ENCODE measurements at places on chromosomes 12 and 14.
A peak's percentile ranks its signal among the peaks of the same experiment; 100 is the strongest.

GRCh38 chr12:17588968-17589367 lies 501.0 kb downstream of the RERGL start:
- no peak for DNase-seq

DNA sequence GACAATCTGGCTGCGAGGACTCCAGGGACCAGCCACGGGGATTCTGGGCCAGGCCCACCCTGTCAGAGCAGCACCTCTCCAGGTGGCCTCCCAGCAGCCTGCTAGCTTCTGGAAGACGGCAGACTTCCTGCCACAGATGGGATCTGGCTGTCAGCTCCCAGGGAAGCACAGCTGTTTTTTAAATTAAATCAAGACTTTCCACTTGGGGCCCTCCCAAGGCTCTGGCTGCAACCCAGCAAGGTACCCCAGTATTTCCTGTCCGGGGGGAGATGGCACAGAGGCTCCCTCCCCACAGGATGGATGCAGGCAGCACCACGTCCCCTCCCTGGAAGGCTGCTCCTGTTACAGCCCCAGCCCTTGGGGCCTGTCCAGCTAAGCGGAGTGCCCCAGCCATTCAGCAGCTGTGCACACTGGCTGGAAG lies 56.9 kb downstream of the ACTN1 start:
- no peak for DNase-seq

- DNase-seq = no peak
Measured at GRCh38 chr12:116779597-116779996, 41.5 kb downstream of the RNFT2 start.

DNA sequence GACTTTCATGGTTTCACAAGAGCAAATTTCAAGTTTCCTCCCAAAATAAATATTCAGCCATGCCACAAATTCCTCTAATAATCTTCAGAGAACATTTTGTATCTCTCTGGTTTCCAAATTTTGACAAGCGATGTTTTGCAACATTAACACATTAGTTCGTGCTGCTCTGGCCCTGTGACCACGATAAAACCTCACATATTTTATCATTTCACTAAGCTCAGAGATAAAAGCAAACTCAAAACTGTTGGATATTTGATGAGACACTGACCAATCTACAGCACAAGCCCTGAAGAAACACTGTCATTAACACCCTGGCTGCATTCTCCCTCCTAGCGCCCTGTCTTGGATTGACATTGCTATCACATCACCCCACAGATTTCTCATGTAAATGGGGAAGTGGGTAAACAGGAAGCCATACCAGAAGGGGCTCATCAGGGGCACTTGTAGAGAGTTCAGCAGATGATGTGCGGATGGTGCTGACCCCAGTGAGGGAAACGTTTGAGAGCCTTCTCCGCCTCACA lies 264.3 kb downstream of the PRKD1 start:
- DNase-seq = no peak

DNA sequence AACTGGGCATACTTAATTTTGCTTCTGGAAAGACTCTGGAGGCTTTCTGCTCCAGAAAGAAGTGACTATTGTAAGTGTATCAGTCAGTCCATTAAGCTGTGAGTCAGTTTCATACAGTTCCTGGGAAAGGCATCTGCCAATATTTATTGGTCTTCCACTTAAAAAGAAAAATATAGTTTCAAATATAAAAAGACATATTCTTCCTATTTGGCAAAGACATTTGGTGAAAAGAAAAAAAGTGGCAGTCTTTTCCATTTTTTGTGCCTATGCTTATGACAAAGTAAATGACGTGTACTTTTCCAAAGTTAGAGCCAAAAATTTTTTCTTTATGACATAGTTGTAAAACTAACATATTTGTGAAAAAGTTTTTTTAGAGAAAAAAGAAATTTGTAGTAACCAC lies 12.3 kb downstream of the TMEM30B start:
- no peak for DNase-seq

DNA sequence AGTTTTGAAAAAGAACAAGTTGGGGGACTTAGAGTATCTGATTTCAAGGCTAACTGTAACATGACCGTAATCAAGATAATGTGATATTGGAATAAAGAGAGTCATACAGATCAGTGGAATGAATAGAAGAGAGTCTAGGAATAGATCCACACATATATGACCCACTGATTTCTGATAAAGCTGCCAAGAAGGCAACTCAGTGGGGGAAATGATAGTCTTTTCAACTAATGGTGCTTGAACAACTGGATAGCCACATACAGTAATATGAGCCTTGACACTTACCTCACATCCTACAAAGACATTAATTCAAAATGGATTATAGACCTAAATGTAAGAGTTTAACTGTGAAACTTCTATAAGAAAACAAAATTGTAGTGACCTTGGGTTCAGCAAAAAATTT lies 3.8 kb downstream of the PRKCH start:
- no peak for DNase-seq

GRCh38 chr12:91230841-91231240 lies 48.2 kb upstream of the DCN start:
- no peak for DNase-seq

DNA sequence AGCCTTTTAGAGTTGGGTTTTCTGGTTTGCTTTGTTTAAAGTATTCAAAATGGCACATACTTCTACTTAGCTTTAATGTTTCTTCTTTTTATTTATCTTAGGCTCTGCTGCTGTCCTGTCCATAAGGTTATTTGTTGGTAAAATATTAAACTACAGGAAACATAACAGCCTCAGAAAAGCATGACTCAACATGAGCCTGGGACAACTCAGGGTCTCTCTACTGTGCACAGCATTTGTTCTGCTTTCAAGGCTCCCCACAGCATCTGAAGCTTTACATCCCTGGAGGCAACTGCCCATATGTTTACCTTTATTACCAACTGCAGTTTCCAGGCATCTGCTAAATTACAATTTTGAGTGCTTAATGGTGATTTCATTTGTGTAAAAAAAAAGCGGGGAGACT lies 954.2 kb upstream of the FBXO33 start:
- no peak for DNase-seq

DNA sequence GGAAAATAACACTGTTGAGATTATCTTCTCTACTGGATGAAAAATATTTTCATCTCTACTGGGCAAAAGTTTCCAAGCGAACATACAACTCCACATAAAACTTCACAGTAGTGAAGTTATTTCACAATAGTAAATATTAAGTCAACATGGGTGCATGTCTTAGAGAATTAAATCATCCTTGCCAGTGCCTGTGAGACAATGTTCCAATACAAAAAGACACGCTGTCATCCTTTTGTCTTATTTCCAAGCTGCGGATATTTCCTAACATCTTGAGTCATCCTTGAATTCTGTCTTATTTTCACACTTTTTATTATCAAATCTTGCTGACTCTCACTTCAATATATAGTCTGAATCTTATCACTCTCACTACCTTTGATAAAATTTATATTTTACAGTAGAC lies 142.9 kb upstream of the KITLG start:
- no peak for DNase-seq

- no peak for DNase-seq
Measured at GRCh38 chr14:53564870-53565269, 391.8 kb downstream of the BMP4 start.

GRCh38 chr12:129614221-129614885 lies 289.5 kb downstream of the TMEM132D start:
- DNase-seq = no peak

- DNase-seq = no peak
Measured at GRCh38 chr14:41668356-41668755, 61.7 kb downstream of the LRFN5 start.

DNA sequence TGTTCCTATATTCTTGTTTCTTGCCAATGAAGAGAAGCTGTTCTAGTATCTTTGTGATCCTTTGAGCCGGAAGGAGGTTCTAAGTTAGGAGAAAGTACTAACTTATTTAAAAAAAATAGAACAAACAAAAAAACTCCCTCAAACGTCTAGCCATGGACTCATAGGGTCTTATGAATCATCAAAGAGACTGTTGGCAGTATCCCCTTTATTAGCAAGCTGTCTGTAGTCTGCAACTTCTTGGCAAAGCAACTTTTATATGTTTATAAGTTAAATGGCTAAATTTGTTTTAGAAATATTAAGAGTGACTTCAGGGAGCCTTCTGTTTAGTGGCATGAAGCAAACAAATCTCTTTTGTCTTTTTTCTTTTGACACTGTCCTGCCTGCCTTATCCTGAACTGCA lies 291.9 kb downstream of the FUT8 start:
- no peak for DNase-seq

- DNase-seq = no peak
Measured at GRCh38 chr12:119013023-119013422, 31.7 kb downstream of the SRRM4 start.

DNA sequence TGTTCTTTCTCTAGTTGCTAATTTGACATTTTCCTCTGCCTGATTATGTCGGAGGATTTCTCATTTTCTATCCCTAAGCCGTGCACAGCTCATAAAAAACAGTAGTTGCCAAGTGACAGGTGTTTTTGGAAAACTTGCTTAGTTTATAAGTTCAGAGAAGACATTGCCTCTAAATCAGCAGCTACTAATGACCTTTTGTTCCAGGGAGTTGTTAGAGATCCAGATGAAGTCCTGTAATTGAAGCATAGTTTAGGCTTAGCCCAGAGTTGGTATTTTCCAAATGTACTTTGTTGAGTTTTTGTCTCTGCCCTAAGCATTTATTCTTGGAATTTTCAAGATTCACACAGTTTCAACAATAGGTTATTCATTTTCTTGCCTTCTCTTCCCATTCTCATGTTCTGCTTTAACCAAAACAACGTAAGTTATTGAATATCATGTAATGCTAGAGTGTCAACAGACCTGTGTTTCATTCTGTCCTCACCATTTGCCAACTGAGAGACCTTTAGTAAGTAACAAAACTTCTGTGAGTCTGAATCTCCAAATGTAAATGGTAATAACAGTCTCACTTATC lies 110.0 kb upstream of the SLCO1C1 start:
- DNase-seq = no peak

- no peak for DNase-seq
Measured at GRCh38 chr12:128819293-128820144, 4.2 kb downstream of the SLC15A4 start.

GRCh38 chr12:116916714-116917114 lies 6.0 kb downstream of the FBXW8 start:
- DNase-seq = no peak

DNA sequence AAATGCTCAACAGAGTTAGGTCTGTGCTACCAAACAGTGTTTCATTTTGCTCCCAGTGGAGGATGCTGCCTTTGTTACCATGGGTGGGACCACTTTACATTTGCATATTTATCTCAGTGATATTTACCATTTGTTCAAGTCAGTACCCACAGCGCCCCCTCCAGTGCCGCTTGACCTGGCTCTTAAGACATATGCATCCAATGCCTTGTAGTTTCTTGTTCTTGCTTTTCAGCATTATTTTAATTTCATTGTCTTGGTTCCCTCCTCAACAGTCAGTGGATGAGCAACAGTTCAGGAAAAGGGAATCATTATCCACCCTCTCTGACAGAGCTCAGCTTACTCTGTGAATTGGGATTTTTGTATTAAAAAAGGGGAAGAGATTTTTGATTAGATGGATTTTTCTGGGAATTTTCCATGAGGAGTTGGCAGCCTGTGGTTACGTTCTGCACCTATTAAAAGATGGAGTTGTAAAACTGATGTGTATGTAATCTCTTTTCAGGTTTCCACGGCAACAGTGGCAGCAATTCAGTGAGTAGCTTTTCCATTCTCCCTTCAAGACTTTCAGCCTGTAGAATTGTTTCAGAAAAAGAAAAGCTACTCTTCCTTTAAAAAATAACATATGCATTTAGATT lies 240.5 kb upstream of the DAAM1 start:
- DNase-seq = no peak

DNA sequence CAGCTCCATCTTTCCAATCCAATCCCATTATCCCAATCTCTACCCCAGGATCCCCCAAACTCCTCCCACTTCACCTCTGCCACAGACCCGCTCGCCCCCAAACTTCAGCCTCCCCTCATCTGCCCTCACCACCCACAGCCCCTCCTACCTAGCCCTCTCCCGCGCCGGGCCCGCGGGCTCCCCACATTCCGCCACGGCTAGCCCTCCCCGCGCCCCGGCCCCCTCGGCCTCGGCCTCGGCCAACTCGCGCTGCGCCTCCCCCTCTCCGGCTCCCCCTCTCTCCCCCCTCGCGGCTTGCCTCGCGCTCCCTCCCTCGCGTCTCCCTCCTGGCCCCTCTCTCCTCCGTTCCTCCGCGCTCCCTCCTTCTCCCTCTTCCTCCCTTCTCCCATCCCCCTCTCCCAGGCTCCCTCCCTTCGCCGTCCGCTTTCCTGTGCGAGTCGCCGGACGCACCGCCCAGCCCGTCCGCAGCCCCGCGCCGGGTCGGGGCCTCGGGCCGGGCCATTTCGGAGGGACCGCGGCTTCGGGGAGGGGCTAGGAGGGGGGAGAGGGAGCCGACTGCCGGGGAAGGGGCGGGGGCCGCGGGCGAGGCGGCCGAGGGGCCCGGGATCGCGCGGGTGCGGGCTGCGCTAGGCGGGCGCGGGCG lies at the start of gene ATN1:
Gene ATN1, plus strand, starts transcription at position 581 of the 643 bp plus-strand sequence. CDS start 6,043 bp downstream, outside the sequence.
- no peak for DNase-seq

- DNase-seq = no peak
Measured at GRCh38 chr14:95425369-95426115, 90.9 kb downstream of the SYNE3 start.

- DNase-seq = no peak
Measured at GRCh38 chr12:40058721-40059190, 47.1 kb downstream of the SLC2A13 start.

DNA sequence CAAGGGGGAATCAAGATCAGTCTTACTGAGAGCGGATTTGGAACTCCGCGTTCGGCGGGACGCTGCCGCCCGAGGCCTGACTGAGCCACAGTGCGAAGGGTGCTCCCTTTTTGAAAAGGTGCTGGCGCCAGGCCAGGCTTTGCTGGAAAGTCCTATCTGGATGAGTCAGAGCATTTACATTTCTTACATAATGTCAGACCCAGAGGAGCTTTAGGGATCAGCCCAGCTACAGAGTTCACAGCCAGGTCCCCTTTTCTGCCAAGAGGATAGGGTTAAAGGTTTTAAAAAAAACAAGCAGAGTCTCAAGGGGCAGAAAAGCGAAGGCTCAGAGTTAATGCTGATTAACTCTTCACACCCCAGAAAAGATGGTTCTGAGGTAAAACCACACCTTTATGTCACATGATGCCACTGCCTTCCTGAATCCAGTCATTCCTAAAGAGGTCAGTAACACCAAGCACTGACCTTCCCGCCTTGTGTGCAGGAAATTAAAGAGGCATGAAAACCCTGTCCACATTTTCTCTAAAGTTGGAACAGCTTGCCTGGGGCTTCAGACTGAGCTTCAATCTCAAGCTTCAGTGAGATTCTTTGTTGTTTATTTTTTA lies 11.7 kb upstream of the FBXL14 start:
- DNase-seq = peak; percentile 96

DNA sequence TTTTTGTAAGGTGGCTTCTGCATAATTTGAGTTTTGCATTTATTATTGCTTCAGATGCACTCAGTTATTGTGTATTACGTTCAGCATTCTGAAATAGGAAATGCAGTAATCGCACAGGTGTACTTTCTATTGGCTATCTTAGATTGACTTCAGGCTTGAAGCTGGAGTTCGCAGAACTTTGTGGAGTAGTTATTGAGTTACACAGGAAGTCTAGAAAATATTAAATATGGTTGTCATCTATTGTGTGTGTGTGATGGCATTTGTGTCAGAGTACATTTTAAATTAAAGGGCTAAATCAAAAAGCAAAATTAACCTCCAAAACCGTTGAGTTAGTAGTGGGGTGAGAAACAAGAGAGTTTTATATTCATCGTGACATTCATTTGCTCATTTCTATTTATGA lies 2.7 kb downstream of the ARID2 start:
- no peak for DNase-seq

GRCh38 chr14:77459072-77459723 lies 1.3 kb downstream of the AHSA1 start:
- peak; percentile 83 for DNase-seq
